Esophagus squamous epithelium (tissue), 5 donors: ENCODE measurements at places on chromosomes 3 and 15.

DNA sequence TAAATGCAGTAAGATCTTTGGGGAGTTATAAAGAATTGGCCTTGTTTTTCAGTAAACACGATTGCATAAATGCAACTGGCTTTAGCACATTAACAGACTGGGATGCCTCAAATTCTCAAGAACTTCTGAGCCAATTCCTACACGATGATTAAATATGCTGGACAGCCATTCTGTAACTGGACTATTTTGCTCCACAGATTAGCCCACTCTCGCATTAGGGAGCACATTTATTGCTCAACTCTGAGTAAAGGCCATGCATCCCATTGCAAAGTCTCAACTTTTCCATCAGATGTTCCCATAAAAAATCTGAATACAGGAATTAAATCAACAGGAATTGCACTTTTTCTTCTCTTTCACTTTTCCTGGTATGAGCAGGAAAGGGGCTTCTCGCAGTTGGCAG lies 66.7 kb upstream of the PRICKLE2 start:
- no peak overlapping the region for H3K4me3 ChIP-seq
- H3K36me3 ChIP-seq, result no peaks in the 10 kb centered on the region
- H3K27ac ChIP-seq, result no peak overlapping the region
- no peak for DNase-seq
- H3K27me3 ChIP-seq, result no peaks in the 10 kb centered on the region
- peaks cover 13% of the 10 kb centered on the region for H3K4me1 ChIP-seq

- no peaks in the 10 kb centered on the region for H3K4me1 ChIP-seq
- H3K27me3 ChIP-seq, result no peaks in the 10 kb centered on the region
- H3K4me3 ChIP-seq, result no peak overlapping the region
These were observed 12.9 kb downstream of the DZIP3 start for GRCh38 chr3:108602249-108602934.

- no peaks in the 10 kb centered on the region for H3K27me3 ChIP-seq
- no peak overlapping the region for H3K4me3 ChIP-seq
- H3K36me3 ChIP-seq, result no peaks in the 10 kb centered on the region
These were observed 58.3 kb upstream of the CFAP20DC start for GRCh38 chr3:59107856-59108815.

GRCh38 chr3:67437090-67437489 lies 217.3 kb downstream of the SUCLG2 start:
- no peaks in the 10 kb centered on the region for H3K36me3 ChIP-seq
- H3K4me1 ChIP-seq, result no peaks in the 10 kb centered on the region
- no peak for DNase-seq
- H3K27ac ChIP-seq, result no peak overlapping the region
